NCI-H748 treated with DMSO at 0.1 percent for 48 hours (cell line): ENCODE measurements at places on chromosomes 1 and 21.

DNA sequence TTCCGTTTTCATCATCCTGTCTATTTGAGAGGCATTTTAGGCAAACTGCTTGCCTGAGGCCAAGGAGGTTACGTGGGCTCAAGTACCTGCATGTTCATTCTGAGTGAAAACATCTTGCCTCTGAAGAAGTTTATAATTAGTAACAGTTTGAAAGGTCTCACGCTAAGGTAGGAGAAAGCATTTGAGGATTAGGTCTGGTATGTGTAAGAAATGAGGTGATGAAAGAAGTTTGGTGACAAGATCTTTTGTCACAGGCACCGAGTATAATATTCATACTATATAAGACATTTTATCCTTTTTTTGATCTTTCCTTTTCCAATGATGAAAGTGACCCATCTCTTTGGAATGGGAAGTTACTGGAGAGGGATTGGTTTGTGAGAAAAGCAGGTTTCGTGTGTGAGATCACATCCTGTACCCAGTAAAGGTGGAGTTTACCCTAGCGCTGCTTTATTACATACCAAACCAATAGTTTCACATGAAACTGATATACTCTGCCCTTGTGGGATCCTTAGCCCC, 98.7 kb upstream of the PDC start:
- no peak for DNase-seq

DNA sequence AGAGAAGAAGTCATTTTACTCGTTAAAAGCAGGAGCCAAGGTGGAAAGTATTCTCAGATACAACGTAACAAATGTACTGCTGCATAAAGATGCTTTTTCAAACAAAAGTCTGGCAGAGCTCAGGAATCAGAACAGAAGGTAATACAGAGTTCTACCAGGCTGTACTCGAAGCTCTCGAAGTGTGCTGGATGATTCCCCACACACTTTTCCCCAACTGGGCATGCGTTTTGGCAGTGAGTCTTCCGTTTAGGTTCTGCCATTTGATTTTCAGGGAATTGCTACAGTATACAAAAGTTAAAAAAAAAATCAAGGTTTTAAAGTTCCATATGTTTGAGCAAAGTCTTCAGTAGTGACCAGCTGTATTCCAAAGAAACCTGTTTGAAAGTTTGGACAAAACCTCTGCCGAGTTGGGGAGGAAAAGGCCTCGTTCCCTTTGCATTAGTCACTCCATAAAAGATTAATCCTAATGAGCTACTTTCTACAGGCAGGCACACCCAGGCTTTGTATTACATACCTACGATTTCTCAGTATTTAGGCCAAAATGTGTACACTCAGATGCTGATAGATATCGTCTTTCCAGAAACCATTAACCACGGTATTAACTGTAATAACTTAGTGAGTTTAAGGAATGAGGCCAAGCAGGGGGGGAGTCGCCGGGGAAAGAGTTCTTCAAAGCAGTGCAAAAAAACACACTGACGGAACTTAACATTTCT, 477.1 kb downstream of the LMO4 start:
- DNase-seq, result no peak

DNA sequence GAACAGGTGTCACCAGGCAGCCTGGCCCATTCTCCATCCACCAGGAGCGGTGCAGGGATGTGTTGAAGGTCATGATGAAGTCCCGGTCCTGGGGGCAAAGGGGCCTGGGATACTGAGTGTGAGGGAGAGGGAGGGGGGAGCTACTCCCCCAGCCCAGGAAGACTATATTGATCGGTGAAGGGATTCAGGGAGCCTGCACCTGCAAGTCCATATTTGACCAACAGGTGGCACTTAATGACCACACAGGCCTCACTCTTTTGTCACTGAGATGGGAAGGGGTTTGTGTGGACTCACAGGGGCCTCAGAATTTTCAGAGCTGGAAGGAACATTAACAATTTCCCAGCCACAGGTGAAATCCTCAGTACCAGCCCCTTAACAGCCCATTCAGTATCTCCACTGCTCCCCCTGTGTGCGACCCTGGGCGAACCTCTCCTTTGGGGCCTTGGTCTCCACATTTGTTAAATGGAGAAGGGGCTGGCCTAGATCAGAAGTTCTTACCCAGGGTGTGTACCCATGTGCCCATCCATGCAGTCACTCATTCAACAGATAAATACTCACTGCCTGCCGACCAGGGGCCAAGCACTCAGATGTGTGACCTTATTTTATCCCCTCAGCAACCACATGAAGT, 55.6 kb downstream of the NKAIN1 start:
- DNase-seq, result peak; percentile 26

- peak; percentile 50 for DNase-seq
Measured at GRCh38 chr1:211643324-211644212, 31.9 kb downstream of the NEK2 start.

DNA sequence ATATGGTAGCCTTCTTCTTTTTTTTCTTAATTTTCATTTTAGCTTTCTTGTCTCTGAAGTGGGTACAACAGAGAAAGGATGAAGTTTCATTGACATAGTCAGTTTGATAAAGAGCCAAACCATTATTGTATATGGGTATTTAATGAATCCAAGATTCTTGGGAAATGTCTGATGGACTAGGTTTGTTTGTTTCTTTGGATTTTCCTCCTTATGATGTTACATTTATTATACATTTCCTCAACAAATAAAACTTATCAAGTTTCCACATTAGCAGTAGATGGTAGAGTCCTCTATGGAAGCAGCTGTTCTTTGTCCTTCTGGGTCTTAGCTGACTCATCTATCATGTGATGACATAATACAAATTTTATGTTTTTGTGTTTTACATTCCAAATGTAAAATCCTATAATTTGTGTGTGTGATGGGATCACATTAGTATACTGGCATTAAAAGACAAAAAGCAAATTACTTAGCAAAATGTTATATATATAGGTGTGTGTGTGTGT, 6.0 kb downstream of the COL24A1 start:
- no peak for DNase-seq

- no peak for DNase-seq
Measured at GRCh38 chr1:198893763-198894444, 255.1 kb downstream of the PTPRC start.

DNA sequence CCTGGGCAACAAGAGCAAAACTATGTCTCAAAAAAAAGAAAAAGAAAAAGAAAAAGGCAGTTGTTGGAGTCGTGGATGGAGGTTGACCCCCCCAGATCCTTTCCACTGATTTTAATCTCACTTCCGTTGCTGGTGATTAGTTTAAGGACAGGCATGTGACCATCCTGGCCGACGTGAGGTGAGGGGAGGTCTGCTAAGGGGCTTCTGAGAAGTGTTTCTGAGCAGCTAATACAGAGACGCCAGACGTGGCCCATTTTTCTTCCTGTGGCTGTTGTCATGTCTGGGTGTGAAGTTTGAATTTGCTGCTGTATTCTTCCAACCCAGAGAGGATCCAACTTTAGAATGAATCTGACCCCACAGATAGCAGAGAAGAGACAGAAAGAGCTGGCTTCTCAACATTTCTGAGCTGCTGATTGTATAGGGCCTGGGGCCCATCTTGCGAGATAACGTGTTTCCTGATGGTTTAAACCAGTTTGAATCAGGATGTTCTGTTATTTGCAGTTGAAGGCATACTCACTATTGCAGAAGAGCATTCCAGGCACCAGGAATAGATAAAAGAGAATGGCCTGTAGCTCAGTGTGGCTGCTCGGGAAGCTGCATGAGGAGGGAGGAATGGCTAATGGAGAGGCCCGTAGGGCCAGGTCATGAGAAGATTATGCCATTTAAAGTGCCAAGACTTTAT, 22.8 kb upstream of the SSBP3 start:
- DNase-seq, result no peak

GRCh38 chr1:219330669-219331068, 157.0 kb downstream of the LYPLAL1 start:
- peak; percentile 14 for DNase-seq

- no peak for DNase-seq
Measured at GRCh38 chr1:231702804-231703203, 76.2 kb downstream of the DISC1 start.

GRCh38 chr1:234322979-234323378, 50.3 kb upstream of the COA6 start:
- peak; percentile 28 for DNase-seq

GRCh38 chr1:66341446-66342089, 192.4 kb upstream of the SGIP1 start:
- DNase-seq, result no peak

GRCh38 chr1:108643492-108644335, 17.2 kb downstream of the HENMT1 start:
- peak; percentile 48 for DNase-seq

GRCh38 chr1:91997607-91998195, 32.1 kb upstream of the EPHX4 start:
- DNase-seq, result no peak

DNA sequence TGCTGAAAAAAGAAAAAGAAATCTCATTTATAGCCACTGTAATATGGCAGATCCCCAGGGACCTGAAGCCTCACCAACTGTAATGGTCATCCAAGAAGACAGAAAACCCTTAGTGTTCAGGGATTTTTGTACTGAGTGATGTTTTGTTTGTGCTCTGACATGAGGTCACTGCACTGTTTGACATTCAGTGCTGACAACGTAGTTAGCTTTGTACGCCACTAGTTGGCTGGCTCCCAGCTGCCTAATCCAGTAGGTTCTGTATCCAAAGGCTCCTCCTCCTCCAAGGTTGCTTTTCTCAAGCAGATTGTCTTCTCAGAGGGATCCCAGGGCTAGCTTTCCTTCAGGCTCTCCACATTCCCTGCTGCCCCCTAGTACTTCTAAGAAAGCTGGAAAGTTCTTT, 9.5 kb upstream of the YRDC start:
- no peak for DNase-seq

DNA sequence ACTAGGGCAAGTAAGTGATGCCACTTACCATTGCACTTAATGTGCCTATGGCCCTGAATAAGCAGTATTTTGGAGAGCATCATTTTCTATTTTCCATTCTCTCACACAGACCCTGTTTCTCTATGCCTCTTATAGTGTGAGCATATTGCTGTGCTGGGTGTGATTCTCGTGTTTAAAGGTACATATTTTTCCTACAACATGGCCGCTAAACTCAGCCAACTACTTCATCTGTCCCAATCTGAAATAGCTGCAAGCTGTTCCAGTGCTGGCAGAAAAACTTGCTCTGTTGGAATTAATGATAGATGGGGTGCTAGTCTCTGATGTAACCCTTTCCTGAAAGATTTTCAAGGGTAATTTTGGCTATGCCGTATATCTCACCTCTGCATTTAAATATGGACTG, 97.5 kb downstream of the ZNF326 start:
- DNase-seq, result no peak

DNA sequence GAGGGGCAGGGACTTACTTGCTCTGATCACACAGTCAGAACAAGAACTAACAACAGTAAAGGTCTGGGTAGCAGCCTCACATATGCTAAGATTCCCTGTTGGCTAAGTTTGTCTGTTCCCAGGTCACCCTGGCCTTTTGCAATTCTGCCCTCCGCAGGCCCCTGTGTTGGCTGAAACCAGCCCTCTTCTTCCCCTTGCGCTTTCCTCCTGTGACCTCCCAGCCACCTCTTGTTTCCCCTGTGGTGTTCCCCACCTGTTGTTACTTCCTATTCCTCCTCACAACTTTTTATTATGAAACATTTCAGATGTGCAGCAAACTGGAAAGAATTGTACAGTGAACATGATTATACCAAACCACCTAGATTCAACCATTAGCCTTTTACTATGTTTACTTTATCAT, 23.4 kb downstream of the MAPKAPK2 start:
- no peak for DNase-seq

GRCh38 chr21:37627074-37627473, 260.5 kb downstream of the DYRK1A start:
- DNase-seq, result no peak

DNA sequence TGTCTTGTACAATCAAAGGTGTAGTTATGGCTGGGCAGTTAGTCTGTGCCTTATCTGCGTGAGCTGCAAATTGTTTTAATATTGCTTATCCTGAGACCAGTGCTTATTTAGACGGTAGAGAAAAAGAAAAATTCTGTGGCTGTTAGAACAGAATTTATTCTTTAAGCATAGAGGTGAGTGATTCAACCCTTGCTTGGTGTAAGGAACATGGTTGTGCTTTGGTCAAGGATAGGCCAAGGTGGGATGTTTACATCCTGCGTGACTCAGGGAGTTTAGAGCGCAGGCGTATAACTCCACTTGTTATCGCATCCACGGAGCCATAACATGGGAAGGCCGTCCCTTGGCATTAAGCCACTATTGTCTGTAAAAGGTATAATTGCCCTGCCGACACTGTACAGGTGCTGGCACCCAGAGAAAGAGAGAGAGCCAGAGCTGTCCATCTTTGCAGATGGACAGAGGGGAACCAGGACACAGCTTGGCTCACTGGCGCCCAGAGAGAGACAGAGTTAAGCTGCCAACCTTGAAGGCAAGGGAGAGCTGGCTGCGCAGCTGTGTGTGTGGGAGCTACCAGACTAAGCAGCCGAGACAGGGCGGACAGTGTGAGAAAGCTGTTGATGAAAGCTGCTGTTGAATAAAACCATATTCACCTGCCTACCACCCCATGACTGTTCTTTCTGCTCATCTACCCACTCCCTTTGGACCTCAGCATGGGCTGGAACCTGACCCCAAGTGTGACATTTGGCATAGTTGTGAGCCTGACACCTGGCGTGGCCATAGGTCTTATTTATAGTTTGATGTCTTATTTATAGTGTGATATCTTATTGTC, 200.4 kb downstream of the DYRK1A start:
- DNase-seq, result no peak

DNA sequence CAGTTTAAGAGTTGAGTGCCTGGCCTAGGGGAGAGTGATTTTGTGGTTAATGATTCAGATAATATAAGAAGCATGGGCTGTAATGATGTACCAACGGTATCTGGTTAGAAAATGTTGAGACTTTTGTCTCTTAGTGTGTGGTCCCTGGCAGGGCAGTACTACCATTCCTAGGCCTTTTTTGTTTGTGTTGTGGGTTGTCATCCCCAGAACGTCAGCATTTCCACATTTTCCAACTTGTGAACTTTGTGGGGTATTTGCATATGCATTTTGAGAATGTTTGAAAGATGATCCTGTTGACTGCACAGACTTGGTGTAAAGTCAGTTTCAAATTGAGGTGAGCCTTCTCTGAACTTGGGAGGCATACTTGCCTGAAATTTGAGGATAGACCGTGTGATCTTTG, 11.4 kb downstream of the NEK7 start:
- no peak for DNase-seq

GRCh38 chr1:110375490-110375889, 15.3 kb downstream of the SLC16A4 start:
- DNase-seq, result no peak

DNA sequence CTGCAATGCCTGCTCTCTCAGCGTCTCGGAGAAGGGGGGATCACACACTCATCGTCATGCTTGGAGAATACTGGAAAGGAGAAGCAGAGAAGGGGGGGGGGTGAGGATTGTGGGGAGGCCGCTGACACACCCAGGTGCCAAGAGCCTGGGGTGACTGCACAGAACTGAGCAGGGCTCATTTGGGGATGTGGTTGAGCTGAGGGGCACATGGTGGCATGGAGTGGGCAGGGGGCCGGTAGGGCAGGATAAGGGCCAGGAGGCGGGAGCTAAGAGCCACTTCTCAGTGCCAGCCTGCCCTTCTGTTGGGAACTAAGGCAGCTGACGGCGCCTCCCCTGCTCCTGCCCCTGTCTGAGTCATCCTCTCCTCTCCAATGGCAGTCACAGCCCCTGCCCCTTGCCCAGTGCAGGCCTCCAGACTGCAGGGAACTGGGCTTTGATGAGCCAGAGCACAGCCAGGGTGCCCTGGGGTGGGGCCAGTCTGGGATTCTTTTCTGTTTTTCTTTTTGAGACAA, 27.2 kb downstream of the MRPL37 start:
- no peak for DNase-seq

- DNase-seq, result no peak
Measured at GRCh38 chr1:6184083-6184783, 4.1 kb upstream of the CHD5 start.

- no peak for DNase-seq
Measured at GRCh38 chr21:28547766-28548165, 444.9 kb downstream of the LTN1 start.
